ENCODE measurements at places on chromosomes 12 and 14.

GRCh38 chr14:63725786-63726460 lies 1.9 kb downstream of the SGPP1 start:
- no peak for DNase-seq

GRCh38 chr12:57918147-57918546 lies 23.2 kb upstream of the ATP23 start:
- DNase-seq: no peak

GRCh38 chr12:40202095-40203059 lies 22.4 kb upstream of the LRRK2 start:
- no peak for DNase-seq

GRCh38 chr12:93167841-93168492 lies 209.8 kb upstream of the NUDT4 start:
- DNase-seq: no peak

DNA sequence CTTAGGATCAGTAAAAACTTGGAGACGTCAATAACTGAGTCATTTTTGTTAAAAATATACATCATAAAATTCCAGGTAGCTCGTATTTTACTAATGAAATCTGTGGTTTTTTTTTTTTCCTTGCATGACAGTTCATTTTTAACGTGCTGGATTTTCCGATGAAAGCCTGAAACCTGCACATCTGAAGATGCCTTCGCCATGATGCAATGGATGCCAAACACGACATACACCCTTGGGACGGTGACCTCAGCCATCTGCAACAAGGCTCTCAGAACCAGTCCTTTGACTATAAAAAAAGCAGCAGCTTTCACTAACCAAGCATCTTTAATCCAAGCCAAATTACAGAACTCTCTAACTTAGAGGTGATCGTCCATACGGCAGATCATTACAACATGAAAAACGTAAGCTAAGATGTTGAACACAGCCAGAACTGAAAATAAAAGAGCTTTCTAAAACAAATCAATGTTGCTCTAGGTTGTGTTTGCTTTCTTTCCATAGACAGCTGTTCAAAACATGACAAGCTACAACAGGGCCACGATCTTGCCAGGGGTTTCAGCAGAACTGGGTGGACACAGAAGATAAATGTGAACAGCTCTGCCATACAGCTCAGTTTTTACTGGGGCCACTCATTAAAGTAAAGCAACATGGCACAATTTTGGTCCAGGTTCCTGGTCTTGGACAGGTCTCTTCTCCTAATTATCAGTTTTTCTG lies 7.8 kb downstream of the NIN start:
- peak; percentile 47 for DNase-seq

- no peak for DNase-seq
Observed at GRCh38 chr12:67618303-67618702, 30.2 kb upstream of the DYRK2 start.

DNA sequence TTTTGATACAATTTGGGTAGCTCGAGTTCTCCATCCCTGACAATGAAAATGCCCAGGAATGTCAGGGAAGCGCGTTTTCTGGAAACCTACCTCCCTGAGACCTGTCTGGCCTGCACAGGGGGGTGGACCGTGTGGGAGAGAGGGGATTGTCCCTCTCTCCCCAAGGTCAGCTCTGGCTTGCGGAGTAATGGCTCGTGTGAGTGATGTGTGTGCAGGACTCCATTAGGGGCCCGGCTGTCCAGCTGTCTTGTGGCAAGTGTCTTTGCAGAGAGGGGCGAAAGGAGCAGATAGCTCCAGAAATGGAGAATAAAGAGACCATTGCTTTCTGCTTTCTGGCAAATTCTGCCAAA lies 215.3 kb downstream of the CHST11 start:
- DNase-seq: no peak

GRCh38 chr14:31457665-31458659 lies 656 bp upstream of the DTD2 start:
- DNase-seq: no peak

GRCh38 chr14:51035611-51036192 lies 59.2 kb downstream of the TRIM9 start:
- no peak for DNase-seq

DNA sequence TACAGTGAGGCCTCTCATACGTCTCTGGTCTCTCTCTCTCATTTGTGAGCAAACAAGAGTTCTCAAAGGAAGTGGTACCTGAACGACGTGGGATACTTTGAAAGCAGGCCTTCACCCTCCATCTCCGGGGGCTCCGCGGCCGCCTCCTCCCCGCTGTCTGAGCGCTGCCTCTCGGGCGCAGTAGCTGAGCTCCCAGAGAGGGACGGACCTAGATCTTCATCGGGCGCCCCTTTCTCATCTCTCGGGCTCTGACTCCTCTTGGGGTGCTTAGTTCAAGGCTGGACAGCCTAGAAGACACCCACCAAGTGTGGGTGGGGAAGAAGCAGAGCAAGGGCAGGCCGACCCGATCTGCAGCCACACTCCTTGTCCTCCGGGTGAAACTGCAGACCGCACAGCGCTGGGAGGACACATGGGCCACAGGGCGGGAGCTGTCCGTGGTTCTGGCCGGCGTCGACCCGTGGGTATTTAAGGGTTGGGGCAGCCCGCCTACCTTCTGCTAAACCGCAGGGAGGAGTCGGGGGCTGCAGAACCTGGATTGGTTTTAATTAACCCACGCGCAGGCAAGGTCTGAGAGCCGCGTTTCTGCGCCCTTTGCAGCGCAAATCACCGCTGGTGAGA lies 92.7 kb downstream of the PAH start:
- DNase-seq: peak; percentile 20

DNA sequence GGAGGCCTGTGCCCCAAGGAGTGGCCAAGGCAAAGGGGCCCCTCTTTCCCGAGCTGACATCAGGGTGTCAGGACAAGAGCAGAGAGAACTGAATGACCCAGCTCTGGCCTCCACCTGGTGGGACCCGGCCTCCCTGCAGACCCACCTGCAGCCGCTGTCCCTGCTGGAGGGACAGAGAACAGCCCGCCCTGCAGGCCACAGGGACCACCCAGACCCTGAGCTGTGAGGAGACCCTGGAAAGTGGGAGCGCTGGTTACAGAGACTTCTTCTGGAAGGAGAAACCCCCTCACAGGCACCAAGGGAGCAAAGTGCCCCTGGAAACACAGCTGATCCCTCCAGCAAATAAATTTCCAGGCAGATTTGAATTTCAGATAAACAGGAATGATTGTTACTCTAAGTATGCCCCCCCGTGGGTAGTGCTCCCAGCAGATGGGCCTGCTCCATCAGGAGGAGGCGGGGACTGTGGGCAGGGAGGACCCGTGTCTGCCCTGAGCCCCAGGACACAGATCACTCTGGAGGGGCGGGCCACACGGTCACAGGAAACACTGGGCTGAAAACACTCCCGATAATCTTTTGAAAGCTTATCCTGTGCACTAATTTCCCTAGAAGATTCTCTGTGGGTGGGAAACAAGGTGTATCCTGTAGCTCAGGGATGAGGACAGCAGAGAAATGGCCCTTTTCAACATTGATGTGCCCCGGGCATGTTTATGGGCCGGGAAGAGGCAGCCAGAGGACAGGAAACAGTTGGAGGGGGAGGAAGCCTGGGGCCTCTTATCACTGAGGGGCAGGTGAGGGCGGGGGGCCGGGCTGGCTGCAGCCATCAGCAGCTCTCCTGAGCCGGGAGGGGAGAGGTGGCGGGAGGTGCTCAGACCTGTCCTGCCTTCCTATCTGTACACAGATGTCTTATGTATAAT lies 276.0 kb downstream of the ADGRD1 start:
- DNase-seq: peak; percentile 63

DNA sequence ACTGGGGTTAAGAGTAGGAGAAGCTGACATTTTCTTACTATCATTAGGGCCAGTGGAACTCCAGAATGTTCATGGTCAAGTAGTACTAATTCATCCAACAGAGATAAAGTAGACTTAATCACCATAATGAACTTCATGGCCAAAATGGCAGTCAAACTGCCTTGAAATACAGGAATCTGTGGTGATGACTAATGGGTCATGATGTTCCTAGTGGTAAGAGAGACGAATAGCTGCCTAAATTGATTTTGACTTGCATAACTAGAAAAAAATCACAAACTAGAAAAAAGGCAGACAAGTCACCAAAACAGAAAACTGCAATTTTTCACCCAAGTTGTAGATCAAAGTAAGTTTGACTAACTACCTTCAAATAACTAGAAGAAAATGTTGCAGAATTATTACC lies 138.5 kb downstream of the MGAT4C start:
- no peak for DNase-seq

DNA sequence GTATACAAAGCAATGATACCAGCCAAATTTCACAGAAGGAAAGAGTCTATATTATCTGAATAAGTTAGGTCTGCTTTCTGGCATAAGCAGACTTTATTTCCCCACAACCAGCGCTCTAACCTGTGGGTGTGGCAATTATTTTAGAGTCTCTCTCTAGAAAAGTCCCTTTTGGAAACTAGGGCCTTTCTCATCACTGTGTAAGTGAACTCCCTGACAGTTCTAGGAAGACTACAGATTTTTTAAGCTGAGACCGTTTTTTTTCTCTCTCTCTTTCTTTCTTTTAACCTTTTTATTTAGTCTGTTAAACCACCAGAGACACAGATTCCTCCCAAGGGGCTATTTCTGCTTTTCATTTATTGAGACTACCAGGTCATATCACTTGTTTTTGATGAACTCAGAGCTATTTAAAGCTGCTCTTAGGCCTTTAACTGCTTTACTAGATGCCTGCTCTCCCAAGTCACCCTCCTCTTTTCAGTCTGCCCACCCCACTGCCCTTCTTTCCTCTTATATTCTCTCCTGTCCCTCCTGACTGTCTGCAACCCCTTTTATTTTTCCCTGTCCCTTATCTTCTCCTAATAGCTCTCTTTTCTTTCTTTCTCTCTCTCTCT lies 69.2 kb upstream of the ARHGAP5 start:
- no peak for DNase-seq

DNA sequence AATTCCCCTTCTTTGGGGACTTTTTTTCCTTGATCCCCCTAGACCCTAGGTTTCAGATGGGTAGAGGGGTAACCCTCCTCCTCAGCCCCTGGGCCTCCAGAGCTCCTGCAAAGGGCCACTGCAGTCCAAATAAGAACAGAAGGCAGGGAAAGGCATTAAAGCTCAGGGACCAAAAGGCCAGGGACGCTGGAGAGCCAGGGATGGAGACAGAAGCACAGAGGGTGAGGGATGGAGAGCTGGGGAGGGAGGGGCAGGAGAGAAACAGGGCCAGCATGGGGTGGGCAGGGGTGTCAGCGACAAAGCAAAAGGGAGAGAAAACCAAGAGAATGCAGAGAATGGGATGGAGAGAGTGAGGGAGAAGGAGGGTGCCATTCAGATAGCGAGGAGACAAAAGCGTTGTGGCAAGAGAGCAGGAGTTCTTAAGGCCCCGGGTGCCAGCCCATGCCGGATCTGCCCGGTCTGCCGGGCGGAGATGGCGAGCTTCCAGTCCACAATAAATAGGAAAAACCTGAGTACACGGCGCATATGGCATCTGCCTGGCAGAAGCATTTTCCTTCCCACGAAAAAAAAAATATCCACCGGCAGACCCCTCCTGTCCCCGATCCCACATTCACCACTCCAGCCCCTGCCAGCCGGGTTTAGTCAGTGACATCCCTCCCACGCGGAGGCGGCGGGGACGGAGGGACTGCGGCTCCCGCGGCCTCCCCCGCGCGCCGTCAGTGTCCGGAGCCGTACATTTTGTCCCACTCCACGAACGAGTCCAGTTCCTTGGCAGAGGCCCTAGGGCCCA lies 28.6 kb downstream of the FIGNL2 start:
- DNase-seq: no peak

- DNase-seq: no peak
Observed at GRCh38 chr12:70920251-70920851, at the start of gene PTPRR. TSS of gene PTPRR (minus strand) at chr12:70920738. CDS start at chr12:70920390, 348 bp downstream.

- no peak for DNase-seq
Observed at GRCh38 chr14:32192712-32193373, 9.0 kb upstream of the RNU6-7 start.
